ENCODE measurements at places on chromosomes 5 and 9. TPM values are rescaled to one million over a fixed set of nuclear protein-coding genes. Genes with fewer than 3 reads are reported as not detected.

Gene SHROOM1
- total RNA-seq: 364 TPM

Gene CNTNAP3B
- total RNA-seq: 22.0 TPM

Gene AIF1L
- 18.4 TPM for total RNA-seq

DNA sequence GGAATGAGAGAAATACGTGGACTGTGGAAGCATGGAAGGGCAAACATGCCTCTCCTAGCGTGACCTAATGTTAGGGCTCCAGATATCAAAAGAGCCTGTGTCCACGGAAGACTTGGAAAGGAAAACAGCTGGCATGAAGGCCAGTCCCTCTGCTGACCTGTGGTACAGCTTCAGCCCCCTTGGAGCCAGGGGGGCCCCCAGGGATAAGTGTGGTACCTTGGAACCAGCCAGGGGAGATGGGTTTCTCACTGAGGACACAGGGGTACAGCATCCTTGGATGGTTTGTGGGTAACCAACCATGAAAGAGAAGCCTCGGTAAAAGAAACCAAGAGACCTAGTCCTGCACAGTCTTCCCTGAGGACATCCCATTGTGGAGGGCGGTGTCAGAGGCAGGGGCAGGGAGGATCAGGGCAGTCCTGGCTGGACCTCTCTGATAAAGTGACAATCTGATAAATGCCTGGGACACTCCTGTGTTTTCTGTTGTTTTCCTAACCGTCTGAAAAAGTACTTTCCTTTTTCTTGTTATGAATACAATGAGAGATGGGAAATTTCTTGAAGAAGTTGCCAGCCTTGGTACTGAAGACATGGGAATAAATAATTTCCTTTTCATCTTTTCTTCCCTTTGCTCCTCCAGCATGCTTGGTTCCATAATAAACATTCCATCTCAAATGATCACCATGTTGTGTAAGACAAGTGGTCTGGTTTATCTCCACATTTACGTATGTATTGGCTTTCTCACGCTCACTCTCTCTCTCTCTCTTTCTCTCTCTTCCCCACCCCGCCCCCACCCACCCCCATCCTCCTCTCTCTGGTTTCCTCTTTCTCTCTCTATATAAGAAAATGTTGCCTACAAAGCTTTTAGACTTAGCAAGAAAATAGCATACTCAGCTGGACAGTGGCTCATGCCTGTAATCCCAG, 102.1 kb downstream of the SUSD1 start:
- DNase-seq: no peak

DNA sequence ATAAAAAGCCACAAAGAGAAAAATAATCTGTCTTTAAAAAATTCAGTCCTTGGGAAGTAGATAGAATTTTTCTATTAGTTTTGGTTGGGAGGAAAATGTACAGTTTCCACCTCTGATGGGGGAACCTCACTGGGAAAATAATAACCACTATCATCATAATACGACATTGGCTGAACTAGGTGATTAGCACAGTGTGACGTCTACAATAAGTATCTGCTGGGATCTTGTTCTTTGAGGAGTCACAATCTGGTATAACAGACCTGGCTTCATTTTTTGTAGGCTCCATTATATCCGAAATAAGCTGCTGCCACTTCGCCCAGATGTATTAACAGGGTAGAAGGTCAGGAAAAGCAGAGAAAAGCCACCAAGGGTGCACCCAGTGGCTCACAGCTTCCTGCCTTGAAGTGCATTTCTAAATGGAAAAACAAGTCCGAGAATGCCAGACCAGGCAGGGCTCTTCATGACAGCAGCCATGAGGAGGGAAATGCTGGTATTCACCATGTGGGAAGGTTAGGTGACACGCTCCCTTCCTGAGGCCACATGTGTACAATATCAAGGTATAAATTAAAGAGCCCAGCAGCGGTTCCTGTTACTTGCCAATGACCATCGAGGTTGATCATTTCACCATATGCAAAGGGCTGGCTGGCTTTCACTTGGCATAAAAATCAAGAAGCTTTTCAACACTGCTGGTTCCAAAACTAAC, 152.8 kb downstream of the PRELID2 start:
- DNase-seq: no peak

DNA sequence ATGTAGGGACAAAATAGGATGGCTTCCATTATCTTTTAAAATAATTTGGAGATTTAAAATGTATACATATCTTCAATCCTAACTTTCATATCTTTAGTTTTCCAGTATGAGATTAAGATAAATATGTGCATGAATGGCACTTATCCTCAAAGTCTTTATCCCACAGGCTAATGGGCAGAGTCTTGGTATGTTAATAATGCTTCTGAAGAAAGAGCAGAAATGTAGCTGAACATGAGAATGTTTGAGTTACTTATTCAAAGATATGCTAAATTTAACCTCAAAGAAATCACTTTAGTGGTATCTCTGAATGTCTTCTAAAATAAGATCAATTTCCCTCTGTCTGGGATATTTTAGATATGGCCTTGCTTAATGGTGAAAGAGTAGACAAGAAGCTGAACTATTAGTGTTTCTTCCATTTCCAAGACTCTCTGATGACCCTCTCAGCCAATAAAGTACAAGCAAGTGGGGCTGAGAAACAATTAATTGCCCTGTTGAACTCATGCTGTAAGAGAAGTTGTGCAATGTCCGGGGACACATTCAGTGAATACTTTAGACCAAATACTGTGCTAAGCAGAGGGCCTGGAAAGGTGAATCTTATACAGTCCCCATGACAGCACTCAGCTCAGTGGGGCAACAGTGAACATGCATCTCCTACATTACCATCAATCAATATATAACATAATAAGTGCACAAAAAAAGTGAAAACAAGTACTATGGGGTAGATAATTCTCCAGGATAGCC, 50.0 kb upstream of the ADAMTSL1 start:
- DNase-seq: no peak

DNA sequence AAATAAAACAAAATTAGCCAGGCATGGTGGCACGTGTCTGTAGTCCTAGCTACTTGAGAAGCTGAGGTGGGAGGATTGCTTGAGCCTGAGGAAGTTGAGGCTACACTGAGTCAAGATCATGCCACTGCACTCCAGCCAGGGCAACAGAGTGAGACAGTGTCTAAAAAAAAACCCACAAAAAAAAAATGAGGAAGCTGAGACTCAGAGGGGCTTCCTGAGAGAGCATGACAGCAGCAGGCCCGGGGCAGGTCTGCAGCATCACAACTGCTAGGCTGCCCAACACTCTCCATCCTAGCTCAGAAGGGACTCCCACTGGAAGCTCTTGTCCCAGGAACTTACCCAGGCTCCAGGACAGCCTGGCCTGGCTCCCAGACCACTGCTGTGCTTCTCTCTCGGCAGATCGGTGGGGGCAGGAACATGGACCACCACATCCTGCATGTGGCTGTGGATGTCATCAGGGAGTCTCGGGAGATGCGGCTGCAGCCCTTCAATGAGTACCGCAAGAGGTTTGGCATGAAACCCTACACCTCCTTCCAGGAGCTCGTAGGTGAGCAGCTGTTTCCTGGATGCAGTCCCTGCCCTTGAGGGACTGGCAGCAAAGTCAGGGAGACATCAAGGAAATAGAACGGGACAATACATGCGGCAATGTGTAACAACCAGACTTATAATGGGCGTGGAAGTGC, 19.1 kb downstream of the PTGS1 start:
- peak; percentile 63 for DNase-seq

GRCh38 chr5:176620333-176620981, 9.9 kb downstream of the SNCB start:
- no peak for DNase-seq

- no peak for DNase-seq
Observed at GRCh38 chr9:135973277-135974219, 12.4 kb upstream of the UBAC1 start.

DNA sequence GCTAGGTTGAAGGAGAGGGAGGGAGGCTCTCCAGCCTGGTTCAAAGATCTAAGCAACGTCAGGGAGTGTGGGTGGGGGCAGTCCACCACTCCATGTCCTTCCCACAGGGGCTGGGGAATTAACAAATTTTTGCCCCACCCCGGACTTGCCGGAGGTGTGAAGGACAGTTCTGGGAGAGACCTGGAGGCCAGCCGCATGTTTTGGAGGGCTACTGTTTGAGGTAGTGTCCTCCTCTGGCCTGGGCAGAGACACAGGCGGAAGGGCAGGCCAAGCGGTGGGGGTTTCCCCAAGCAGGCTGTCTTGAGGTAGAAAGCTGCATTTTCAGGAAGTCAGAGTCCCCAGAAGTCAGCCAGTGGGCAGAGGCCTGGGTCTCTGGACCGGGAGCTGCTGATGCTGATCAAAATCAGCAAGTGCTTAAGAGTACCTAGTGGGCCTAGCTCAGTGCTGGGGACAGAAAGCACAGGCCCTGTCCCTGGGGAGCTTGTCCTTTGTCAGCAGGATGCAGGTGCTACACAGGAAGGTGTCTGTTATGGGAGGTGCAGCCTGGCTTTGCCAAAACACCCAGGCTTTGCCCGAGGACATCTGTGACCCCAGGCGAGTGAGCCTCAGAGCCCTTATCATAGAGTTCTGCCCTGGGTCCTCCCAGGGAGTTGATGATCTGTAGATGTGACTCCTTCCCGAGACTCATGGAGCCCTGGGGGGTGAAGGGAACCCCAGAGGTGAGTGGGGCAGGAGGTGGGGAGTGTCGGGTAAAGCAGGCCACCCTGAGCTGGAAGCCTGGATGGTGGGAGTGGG, 18.5 kb downstream of the JADE2 start:
- no peak for DNase-seq
